ENCODE measurements at places on chromosomes 4 and X.

GRCh38 chr4:7628432-7628831 is 193.7 kb upstream of the PSAPL1 start:
- DNase-seq = no peak

DNA sequence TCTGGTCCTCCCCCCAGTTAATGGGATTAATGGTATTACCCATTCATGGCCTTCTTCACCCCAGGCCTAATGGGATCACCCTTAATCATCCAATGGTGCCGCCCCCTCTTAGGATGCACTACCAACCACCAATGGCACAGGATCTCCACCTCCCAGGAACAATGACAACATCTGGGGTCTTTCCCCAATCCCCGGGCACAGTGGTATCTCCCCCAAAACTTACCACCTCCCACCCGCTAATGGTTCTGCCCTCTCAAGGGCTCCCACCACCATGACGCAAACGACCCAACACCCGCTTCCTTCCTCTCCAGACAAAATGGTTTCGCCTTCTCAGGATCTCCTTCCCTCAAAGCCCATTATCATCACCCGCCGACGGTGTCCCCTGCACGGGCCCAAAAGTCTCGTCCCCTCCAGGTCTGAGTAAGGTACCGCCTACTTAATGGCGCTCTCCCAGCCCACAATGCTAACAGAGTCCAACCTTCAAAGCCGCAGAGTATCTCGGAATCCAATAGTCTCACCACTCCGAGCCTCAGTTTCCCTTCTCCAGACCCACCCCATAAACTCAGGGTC is 458 bp downstream of the GRIPAP1 start:
- no peak for DNase-seq

DNA sequence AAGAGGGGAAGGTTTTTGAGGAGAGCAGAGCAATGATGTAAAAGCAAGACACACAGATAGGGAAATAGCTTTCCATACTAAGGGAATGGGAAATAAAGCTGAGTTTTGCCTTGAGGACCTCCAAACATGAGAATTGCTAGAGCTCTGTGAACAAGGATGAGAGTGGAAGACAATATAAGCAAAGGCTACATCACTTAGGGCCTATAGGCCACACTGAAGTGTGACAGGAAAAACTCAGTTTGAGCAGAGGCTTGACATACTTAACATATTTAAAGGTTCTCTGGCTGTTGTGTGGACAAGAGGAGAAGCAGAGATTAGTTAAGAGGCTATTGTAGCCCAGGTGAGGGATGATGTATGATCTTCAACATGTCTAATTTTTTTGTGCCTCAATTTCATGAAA is 5.3 kb upstream of the SRP72 start:
- DNase-seq = no peak

DNA sequence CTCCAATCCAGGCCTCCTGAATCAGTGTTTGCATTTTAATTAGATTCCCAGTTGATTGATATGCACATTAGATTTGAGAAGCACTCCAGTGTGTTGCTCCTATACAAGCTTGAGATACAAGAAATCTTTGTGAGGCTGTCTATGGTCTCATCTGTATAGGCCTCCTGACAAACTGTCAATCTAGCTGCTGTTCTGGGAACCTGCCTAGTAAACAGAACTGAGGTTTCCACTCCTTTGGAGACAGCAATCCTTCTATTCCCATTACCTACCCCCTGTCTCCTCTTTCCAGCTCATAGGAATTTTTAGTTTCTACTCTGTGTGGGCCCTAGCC is 306.1 kb upstream of the EMCN start:
- DNase-seq = no peak

DNA sequence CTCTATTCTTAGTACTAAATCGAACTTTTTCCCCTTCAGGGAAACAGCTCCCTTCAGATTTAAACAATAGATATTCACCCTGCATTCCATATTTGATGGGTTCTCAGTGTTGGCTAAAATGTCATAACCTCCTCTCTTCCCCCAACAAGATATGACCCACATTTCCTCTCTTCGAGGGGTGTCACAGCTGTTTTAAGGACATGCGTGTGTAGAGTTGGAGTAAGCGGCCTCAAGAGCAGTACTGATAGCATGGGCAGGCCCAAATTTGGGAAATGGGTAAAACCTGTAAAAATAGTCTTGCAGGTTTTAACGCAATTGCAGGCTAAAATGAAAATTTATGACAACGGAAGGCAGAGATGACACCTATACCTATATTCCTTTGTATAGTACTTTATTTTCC is 28.7 kb downstream of the SAT1 start:
- no peak for DNase-seq

GRCh38 chr4:146182443-146182842 is 6.9 kb downstream of the LSM6 start:
- DNase-seq = no peak

DNA sequence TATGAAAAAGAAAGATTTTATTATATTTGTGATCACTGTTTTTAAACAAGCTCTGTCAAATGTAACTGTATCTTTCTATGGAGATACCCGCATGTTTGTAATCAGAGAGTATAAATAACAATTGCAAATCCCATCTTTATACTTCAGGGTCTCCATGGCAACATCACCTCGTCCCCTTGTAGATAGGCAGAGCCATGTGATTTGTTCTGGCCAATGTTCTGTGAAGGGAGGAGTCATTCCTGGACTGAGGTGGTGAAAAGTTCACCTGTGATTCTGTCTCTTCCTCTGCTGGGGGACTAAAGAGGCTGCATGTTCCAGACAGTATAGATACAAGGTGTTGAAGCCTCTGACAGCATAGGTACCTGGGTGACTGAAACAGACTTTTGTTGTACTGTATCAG is 45.6 kb upstream of the MED14 start:
- DNase-seq = no peak

GRCh38 chr4:187550256-187550950 is 445.2 kb upstream of the ZFP42 start:
- DNase-seq = no peak

DNA sequence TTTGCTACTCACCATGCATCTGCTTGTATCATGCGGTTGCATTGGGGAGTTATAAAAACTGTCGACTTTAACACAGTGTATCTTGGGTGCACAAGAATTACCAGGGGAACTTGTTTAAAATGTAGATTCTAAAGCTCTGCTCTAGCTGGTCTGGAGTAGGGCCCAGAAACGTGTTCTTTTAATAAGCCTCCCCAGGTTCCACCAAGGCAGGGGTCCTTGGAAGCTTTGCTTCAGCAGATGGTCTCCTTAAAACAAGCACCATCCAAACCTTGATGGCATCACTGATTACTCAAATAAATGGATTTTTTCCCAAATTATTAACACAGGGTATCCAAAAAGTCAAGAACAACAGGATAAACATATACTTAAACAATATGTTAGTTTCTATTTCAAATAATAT is 120.2 kb upstream of the NDP start:
- DNase-seq = no peak
